Progenitor cell of endocrine pancreas (in vitro differentiated cells): ENCODE measurements at places on chromosomes 1 and 21. TPM values are rescaled to one million over a fixed set of nuclear protein-coding genes. Genes with fewer than 3 reads are reported as not detected.

DNA sequence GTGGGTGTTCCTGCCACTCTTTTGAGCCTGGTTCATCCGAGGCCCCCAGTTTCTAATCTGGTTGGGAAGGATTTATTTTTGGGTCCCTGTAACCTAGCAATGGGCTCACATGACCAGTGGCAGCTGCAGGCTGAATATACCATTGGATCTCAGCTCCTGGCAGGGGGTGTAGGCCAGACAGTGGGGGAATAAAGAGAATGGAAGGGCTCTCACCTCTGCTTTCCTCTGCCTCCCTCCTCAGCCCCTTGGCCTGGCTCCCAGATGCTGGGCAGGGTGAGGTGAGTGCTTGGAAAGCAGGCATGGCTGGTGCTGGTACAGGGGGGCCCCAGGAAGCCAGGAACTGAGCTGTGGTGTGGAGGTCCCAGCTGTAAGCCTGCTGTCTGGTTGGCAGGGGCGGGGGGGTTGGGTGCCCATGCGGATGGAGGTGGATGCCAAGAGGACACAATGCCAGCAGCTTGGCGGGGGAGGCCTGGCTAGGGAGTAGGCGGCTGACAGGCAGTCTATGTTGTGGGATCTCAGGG, 3.6 kb upstream of the GPR61 start:
- DNase-seq, result no peak

- DNase-seq, result no peak
Observed at GRCh38 chr1:214993419-214993818, 89.1 kb upstream of the KCNK2 start.

GRCh38 chr1:68361346-68361910, 88.3 kb downstream of the RPE65 start:
- DNase-seq, result no peak

DNA sequence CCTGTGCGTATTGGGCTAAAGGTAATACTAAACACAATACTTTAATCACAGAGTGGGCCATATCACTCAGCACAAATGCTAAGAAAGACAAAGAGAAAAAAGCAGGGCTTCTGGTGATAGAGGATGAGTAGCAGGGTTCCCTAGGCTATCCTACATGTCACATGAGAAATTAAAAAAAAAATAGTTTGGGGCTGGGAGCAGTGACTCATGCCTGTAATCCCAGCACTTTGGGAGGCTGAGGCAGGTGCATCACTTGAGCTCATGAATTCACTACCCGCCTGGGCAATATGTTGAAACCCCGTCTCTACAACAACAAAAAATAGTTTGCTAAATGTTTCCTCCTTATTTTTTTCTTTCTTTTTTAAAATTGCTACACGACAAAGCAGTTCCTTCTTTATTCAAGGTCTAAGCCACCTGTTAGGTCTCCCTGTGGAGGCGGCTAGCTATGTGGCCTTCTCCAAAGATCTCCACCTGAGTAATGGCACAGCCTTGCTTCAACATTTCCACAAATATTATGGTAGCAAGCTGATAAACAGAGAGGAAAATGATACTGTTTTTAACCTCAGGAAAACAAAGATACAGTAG, 1.5 kb downstream of the ENSA start:
- no peak for DNase-seq

Gene KCNQ4
- total RNA-seq, result 0.67 and 0.73 TPM in 2 replicates

Gene FMO5
- 4.2 and 5.0 TPM in 2 replicates for total RNA-seq

- DNase-seq, result no peak
Observed at GRCh38 chr1:93143136-93143535, 37.1 kb downstream of the TMED5 start.

Gene TRNP1
- 48.8 and 49.3 TPM in 2 replicates for total RNA-seq

DNA sequence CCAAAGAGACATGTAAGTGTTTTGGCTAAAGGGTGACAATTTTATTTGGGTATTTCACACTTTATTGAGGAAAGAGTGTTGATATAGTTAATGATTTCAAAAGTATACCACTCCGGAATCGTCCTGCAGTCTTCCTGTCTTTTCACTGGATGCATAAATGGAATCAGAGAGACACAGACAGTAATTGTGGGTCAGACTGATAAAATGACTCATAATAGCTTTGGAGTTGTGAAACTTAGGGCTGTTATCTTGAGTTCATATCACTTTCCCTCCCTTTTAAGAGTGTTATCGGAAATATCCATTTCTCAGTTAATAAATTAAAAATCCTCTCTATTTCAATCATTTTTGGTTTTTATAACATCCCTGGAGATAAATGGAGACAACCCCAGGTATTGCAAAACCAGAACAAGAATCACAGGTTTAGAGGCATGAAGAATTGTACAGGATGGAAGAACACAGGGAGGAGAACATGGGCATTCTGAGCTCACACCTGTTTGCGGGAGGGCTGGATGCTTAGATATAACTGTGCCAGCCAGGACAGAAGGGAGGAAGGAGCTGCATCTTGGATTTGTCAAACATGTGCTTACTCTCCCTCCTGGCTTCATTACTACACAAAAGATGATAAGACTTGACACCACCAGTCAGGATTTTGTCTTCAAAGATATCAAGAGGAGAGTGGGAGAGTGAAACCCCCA, 185.4 kb downstream of the LMO4 start:
- no peak for DNase-seq

DNA sequence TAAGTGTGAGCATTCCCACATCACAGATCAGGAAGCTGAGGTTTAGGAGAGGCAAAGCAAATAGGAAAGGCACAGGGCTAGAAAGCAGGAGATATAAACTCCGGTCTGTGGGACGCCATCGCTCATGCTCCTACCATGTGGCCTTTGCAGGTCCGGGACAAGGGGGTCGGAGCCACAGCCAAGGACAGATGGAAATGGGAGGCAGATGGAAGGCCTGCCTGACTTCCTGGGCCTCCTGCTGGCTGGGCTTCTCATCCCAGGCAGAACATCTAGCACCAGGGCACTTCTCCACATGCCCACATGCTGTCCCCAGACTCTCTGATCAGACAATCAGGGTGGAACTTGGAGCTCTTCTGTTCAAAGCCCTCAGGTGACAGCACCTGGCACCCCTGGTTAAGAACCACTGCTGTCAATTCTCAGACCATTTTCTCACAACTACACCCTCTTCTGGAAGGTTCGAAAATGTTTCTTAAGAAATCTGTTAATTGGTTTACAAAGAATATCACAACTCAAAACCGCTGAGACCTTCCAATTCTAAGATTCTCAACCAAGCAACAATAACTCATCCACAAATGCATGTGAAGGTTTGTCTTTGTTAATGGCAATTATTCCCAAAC, 173.3 kb upstream of the EDN2 start:
- DNase-seq, result no peak

Gene PLD5
- 1.0 and 3.0 TPM in 2 replicates for total RNA-seq

- no peak for DNase-seq
Observed at GRCh38 chr1:200130552-200130951, 103.0 kb downstream of the NR5A2 start.

GRCh38 chr1:12100071-12100470, 37.0 kb downstream of the TNFRSF8 start:
- DNase-seq, result no peak

DNA sequence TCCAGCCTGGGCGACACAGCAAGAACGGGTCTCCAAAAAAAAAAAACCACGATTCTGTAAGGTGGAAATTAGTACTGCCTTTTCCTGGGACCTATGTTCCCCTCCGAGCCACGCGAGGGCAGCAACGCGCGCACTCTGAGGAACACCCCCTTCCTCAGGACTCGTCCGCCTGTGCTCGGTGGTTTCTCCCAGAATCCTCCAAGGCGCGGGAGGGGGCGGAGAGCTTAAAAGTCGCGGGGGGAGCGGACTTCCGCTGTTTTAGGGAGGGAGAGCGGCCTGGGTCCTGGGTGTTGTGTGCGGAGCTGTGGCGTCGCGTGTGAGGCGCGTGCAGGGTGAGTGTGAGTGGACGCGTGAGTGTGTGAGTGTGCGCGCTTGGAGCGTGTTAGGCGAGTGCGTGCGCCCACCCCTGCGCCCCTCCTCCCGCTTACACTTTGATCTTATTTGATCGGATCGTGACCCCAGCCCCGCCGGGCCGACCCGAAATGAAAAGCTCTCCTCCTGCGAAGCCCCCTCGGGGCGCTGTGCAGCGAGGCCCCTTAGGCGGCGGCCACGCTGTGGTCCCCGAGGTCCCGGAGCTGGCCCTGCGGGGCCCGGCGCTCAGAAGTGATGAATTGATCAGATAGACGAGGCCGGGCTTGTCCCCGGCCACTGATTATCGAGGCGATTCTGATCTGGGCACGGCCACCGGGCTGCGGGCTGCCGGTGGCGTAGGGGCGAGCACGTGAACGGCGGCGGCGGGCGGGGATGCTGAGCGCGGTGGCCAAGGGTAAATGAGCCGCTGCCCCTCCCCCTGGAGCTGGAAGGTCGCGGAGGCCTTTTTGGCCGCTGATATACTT, 9.6 kb downstream of the TMEM167B start:
- DNase-seq, result peak; percentile 91

Gene NOTCH2NLA
- total RNA-seq, result 42.2 and 46.7 TPM in 2 replicates

DNA sequence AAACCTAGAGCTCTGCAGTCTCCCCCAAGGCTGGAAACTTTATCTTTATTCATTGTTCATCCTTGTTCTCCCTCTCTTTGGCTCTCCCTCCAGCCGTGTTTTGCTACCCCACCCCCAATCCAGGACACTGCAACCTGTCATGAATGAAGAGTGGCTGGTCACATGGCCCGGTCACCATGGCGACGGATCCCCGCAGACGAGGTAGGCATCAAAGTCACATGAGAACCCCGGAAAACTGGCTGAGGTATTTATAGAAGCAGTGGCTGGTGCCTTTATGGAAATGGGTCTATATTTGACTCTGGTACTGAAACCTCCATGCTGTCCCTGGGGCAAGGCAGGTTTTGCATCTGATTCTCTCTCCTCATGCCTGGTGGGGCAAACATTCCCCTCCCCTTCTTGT, 13.4 kb upstream of the SLC6A17 start:
- DNase-seq, result peak; percentile 16

Gene CSMD2
- 0.11 and 0.38 TPM in 2 replicates for total RNA-seq

DNA sequence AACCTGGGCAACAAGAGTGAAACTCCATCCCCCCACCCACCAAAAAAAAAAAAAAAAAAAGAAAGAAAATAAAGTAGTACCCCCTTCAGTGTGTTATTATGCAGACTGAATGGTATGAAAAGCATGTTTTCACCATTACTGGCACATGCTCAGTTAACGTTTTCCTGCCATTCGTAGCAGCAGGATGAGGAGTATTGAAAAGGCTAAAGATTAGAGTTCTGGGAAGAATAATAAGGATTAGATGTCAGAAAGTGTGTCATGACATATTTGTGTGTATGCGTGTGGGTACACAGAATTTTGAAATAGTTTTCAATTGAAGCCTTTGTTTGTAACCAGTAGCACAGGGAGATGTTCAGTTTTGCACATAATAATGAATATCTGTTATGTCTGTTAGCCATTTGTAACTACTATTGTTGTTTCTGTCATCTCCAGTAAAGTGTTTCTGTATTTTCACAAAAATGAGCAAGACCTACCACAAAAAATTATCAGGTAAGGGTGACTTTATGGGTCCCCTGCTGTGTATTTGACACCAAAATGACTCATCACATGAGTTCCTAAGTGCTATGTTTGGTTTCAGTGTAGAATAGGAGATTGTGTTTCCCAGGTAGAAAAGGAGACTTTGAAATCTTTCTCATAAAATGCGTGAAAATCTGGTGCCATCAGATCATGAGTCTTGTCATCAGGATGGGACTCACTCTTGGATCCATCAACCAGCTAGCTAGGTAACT, 358.9 kb downstream of the DISC1 start:
- DNase-seq, result no peak

GRCh38 chr1:177190308-177190970, 19.7 kb downstream of the BRINP2 start:
- no peak for DNase-seq
